ENCODE measurements at places on chromosomes 2 and 18. TPM values are rescaled to one million over a fixed set of nuclear protein-coding genes. Genes with fewer than 3 reads are reported as not detected.

The STK11IP gene
- 25.3 TPM for total RNA-seq

The C1QL2 gene
- total RNA-seq = not detected

The GAL3ST2 gene
- not detected for total RNA-seq

The NYAP2 gene
- not detected for total RNA-seq

The GALM gene
- 3.7 TPM for total RNA-seq

The MCM6 gene
- 8.9 TPM for total RNA-seq
